ENCODE measurements at places on chromosomes 12 and 14.

DNA sequence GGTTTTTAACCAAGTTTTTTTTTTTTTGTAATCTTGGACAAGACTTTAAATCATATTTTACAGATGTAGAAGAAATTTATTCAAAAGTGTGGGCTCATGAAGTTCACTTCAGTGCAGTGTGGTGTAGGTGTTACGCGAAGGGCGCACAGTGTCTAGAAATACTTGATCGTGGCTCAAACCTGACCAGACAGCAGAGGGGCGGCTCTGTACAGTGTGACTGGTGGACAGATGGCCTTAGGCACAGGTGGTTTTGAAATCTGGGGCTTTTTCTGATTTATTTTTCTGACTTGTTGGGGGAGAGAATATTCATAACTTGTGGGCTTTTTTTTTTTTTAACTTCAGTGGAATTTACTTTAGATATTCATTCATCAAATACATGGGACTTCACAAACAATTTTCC lies 179.2 kb downstream of the PELI2 start:
- DNase-seq, result no peak

DNA sequence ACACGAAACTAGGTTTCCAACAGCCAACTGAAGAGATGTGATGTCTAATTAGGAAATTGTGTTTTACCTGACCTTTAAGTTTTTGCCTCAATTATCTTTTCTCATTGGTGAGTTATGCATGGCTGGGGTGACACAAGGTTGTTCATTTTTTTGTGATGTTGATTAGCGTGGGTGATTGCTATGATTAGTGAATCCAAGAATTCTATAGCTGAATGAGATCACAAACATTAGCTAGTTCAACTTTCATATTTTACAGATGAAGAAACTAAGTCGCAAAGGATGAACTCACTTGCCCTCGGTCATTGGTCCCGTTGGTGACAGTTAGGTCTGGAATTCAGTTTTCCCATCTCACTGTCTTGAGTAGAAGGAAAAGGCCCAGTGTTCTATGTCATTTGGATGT lies 32.6 kb upstream of the LMNTD1 start:
- no peak for DNase-seq

DNA sequence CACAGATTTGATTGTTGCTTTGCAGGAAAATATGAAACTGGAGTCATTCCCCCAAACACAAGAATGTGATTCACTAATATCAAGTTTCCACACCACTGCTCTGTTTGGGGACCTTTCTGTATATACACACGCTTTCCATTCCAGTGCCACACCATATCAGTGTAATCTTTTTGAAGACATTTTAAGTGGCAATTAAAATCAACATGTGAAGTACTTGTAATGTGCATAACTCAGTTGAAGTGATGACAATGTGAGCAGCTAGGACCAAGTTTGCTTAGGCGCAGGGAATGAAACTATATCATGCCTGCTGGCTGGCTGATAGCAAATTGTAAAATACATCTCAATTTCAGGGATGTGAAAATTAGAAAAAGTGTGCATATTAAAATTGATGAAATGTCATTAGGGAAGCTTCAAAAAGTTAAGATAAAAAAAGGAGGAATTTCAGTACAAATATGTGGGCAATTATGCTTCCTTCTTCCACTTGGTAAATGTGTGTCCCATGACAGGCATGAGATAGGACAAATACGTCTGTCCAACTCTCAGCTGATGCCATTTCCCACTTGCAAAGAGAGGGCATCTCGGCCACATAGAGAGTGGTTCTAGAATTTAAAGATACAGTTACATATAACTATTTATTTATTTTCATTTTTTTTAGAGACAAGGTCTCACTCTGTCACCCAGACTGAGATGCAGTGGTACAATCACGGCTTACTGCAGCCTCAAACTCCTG lies 43.7 kb downstream of the HSPB8 start:
- DNase-seq, result no peak

DNA sequence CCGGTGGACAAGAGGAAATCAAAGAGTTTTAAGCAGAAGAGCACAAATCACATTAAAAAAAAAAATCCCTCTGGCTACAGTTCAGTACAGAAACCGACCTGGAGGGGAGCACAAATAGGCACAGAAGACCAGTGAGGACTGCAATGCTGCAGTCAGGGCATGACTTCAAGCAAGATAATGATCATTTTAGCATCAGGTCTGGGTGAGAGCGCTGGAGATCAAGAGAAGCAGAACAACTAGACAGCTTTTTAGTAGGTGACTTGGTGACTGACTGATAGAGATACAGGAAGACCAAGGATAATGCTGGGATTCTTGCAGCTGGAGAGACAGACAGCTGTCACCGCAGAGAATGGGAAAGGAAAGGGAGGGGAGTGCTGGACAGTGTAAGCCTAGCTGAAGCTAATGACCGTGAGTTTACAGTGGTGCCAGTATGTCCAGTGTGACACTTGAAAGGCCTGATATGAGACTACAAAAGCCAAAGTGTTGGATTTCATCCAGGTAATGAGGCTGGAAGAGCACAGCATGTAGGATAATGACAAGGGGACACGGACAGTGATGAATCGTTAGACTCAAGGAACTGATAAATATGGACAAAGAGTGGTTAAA lies 5.6 kb downstream of the NFYB start:
- DNase-seq, result no peak

DNA sequence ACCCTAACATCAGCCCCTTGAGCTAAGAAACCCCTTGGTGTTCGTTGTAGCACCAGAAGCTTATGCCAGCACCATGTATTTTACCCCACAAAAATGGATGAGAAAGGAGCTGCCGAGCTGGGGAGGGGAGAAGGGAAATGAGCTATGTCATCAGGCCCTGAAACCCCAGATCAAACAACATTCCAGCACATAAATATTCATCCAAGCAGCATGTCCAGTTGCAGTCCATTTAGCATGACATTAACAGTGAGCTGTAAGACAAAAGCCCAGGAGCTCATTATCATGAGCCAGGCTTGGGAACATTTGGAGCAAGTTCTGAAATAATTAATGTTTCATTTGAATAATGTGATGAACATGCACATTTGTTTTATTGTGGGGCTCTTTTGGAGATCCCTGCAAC lies 630.1 kb upstream of the TMEM132C start:
- DNase-seq, result no peak

DNA sequence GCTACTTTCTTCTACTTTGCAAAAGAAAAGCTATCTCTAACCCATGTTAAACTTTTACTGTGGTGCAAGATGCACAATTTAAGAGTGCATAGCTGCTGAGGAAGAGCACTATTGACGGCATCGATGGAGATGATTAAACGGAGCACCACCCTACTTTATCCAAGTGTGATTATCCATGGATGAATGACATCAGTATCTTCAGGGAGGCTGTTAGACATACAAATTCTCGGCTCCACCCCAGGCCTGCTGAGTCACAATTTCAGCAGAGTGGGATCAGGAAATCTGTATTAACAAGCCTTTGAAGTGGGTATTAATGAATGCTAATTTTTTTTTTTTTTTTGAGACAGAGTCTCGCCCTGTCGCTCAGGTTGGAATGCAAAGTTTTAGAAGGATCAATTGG lies 16.2 kb downstream of the SLC2A14 start:
- no peak for DNase-seq

GRCh38 chr14:58501214-58501816 lies 73.8 kb downstream of the KIAA0586 start:
- peak; percentile 28 for DNase-seq

- no peak for DNase-seq
Observed at GRCh38 chr12:92721130-92721529, 18.3 kb downstream of the PLEKHG7 start.

GRCh38 chr12:79200176-79200575 lies 335.6 kb downstream of the SYT1 start:
- no peak for DNase-seq

DNA sequence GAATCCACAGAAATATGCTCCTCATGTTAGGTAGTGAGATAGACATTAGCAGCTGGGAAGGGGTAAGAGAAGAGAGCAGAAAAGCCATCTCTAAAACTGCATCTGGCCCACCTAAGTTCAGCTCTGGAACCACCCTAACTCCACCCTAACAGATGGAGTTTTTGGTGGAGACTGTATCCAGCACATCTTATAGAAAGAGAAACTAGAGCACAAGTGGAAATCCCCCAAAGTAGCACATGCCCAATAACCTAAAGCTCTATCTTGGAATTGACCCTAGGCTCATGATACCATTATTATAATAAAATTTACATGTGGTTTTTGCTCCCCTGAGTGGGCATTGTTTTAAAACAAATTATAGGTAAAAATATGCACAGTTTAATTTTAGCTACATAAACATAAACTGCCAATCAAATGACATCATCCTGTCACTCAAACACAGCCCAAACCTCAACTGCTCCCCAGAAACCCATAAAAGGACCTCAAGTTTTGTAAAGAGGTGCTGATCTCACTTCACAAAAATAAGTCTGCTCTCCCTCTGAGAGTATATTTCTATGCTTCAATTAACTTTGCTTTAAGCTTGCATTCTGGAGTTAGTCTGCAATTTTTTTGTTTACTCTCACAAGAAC lies 206.4 kb downstream of the PIK3C2G start:
- no peak for DNase-seq

GRCh38 chr14:105527381-105527825 lies 1.0 kb downstream of the TMEM121 start:
- no peak for DNase-seq

- DNase-seq, result no peak
Observed at GRCh38 chr12:79020106-79020505, 155.5 kb downstream of the SYT1 start.

DNA sequence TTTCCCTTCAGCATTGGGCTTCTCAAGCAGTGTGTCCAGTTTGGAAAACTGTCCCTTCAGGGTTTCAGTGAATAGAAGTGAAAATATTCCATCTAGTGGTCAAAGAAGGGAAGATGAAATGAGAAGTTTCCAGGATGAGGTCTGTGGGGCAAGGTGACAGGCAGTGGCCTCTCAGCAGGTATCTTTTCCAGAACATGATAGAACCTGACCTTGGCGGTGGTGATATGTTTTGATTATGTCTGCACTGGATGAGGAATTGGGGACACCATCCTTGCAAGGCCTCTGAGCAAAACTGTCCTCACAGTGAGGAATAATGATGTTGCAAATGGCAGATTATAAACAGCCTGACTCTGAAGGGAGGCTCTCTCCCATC lies 4.7 kb downstream of the GPX2 start:
- no peak for DNase-seq

DNA sequence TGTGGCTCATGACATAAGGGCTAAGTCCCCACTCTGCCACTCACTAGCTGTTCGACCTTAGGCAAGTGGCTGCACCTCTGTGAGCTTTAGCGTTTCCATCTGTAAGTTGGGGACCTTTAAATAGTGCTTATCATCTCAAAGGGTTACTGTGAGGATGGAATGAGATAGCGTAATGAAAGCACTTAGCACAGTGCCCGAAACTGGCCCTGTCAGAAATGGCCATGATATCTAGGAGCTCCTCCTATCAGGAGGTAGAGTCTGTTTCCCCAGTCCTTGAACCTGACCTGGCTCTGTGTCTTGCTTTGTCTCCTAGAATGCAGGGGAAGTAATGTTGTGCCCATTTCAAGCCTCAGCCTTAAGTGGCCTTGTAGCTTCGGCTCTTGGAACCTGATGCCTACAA lies 211.0 kb downstream of the RBM19 start:
- no peak for DNase-seq

GRCh38 chr14:89239023-89239422 lies 178.0 kb downstream of the FOXN3 start:
- no peak for DNase-seq

DNA sequence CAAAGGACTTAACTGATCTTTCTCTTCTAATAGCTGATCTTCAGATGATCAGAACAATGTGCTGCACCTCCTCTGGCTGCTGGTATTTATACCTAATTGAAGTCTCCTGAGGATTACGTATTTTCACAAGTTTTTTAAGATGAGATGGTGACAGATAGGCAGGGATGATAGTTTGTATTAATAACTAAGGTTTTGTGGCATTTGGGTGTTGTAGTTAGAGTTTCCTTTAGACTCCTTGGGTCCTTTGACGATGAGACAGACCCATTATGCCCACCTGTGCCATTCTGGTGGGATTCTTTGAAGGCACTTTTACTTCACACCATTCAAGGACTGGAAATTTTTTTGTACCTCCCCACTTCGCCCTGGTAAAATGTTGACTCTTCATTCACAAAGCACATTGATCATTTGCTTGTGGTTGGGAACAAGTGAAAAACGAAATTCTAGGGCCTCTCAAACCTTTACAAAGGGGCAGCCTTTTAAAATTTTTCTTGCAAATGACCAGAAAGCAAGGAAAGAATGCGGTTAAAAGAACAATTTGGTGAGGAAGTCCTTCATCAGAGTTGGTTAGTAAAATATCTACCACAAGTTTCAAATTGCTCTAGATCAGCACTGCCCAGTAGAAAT lies at the start of gene IFNG:
TSS of gene IFNG (minus strand) at position 60 of the 624 bp plus-strand sequence. CDS start 125 bp downstream, outside the sequence.
- no peak for DNase-seq

GRCh38 chr14:77585385-77585784 lies 31.1 kb downstream of the SPTLC2 start:
- DNase-seq, result no peak

- DNase-seq, result no peak
Observed at GRCh38 chr14:92513204-92513965, at the start of gene RIN3. Gene RIN3 (plus strand): TSS chr14:92513781. CDS start chr14:92513933, 152 bp downstream.
